ENCODE measurements at places on chromosomes 7 and 10.

DNA sequence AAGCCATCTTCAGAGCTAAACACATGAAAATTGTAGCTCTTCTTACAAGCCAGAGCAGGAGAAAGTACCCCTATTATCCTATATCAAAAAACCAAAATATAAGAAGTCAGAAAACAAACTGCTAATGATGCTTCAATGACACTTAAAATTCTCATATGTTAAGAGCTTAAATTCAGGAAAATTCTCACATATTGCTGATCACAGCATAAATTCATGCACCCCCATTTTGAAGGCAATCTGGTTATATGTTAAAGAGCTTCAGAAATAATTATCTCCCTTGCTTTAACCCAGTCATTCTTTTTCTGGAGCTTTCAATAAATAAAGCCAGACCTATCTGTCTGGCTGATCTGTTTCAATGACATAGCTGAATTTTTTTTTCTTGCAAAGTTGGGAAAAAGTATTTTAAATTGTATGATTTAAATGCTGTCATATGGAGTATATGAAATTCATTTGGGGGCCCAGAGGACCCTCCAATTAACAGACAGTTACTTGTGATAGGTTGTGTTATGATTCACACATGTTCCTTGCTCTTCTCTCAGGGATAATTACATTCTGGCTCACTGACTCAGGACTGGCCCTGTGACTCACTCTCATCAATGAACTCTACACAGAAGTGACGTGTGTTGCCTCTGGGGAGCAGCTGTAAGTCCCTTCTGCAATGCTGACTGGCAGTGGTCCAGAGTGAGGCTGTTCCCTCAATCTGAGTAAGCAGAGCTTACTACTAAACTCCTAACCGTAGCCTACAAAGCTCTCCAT is 85.2 kb downstream of the HGF start:
- peak; percentile 39 for DNase-seq

DNA sequence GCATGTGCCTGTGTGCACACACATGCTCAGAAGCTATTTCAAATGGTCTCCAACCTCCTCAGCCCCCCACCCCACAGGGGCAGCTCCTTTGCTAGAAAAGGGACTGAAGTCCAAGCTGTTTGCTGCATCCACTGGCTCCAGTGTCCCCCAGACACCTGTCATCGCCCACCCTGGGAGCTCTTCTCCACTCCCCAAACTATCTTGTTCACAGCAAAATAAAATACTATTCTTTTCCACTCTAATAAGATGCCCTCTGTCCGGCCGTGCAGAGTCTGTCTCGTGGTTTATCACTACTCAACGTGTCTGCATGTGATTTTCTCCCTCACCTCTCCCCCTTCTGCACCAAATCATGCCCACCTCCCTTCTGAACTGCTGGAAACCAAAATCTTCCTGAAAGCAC is 25.6 kb downstream of the HIPK2 start:
- no peak for DNase-seq

GRCh38 chr7:139108266-139109187 is 993 bp downstream of the ZC3HAV1 start:
- DNase-seq, result no peak

GRCh38 chr7:95531605-95532219 is 46.0 kb downstream of the ASB4 start:
- DNase-seq, result no peak

DNA sequence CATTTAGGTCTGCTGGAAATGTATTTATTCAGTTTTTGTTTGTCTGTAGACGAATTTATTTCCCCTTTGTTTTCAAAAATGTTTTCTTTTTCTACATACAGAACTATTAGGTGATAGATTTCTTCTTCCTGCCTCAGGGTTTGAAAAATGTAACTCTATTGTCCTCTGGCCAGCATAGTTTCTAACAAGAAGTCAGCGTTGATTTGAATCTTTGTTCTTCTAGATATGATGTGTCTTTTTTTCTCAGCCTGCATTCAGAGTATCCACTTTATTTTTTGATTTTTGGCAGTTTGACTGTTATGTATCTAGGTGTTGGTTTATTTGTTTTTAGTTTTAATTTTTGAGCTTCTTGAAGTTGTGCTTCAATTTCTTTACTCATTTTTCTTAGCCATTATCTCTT is 7.5 kb upstream of the OR2F1 start:
- no peak for DNase-seq

DNA sequence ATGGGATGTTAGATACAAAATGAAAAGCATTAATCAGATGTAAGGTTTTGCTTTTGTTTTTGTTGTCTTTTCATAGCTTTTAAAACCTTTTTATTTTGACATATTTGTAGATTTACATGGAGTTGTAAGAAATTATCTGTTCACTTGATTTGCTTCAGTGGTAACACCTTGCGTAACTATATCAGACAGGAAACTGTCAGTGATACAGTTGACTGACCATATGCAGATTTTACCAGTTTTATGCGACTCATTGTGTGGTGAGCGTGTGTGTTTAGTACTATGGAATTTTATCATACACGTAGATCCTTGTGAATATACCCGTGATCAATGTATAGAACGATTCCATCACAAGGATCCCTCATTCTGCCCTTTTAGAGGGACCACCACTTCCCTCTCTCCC is 701.4 kb downstream of the SUGCT start:
- DNase-seq, result no peak

GRCh38 chr10:102396317-102396650 is 779 bp downstream of the NFKB2 start:
- no peak for DNase-seq

DNA sequence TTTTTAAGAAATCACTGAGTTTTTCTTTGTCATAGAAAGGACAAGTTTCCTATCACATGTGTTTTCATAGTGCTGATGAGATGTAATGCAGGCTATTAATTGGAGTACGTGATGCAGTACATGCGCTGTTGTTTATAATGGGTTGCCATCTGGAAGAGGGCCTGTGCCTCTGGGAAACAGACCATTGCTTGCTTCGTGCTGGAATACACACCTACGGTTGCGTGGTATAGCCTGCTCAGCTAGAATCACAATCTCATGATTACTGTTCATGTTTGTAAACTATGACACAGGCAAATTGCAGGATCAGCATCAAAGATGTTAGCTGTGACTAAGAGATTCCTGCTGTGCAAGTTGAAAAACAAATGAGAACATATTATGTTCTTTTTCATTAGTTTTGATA is 107.2 kb upstream of the STEAP1B start:
- no peak for DNase-seq

- DNase-seq, result no peak
Observed at GRCh38 chr7:137671920-137672319, 174.9 kb downstream of the DGKI start.

- no peak for DNase-seq
Observed at GRCh38 chr10:132269266-132270230, 38.2 kb downstream of the STK32C start.

DNA sequence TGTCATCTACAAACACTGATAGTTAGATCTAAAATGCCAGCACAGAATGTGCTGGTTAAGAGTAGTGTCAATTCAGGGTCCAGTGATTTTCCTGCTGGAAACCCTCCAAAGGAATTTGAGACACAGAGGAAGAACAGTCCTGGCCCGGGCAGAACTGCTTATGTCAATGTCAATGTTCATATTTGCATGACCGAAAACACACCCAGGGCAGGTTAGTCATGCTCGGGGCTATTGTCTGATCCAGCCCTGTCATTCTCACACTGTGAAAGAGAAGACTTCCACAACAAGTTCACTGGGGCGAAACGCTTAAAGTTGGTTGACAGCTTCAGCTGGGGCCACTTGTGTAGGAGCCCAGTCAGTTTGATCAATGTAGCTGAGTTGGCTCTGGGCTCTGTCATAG is 139.3 kb downstream of the C1GALT1 start:
- no peak for DNase-seq

GRCh38 chr7:27156508-27156898 is at the start of gene HOXA7:
Gene HOXA7 (minus strand): TSS chr7:27156675. CDS start chr7:27156545, 130 bp downstream.
- DNase-seq, result no peak

DNA sequence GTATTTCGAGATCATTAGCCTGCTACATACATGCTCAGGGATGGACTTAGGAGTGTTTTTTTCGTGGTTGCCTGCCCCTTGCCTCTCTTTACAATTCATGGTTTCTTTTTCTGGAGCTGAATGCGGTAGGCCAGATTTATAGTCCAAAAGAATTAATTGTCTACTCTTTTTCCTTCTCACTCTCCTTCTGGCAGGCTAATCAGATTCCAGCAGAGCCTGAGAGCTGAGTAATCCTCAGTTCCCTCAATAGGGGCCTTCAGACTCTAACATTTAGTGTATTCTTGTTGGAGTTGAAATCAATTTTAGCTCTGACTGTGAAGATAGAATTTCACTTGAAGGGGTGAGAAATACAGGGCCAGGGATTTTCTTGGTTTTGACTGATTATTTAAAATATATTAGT is 16.4 kb downstream of the SORCS3 start:
- no peak for DNase-seq

DNA sequence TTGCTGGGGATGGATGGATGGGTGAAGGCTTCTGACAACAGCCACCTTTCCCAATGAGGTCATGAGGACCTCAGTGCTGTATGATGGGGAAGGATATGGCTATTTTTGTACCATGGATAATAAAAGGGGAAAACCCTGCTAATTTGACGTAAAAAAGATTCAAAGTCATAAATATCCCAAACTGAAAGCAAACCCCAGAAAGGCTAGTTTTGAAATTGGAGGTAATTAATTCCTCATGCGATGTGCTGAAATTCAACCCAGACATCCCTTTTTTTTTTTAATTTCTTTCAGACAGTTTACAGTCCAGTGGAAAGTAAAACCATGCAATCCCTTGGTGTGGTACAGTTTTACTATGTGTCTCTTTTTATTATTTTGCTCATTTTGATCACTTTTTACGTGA is 254.5 kb upstream of the BMPER start:
- DNase-seq, result no peak

DNA sequence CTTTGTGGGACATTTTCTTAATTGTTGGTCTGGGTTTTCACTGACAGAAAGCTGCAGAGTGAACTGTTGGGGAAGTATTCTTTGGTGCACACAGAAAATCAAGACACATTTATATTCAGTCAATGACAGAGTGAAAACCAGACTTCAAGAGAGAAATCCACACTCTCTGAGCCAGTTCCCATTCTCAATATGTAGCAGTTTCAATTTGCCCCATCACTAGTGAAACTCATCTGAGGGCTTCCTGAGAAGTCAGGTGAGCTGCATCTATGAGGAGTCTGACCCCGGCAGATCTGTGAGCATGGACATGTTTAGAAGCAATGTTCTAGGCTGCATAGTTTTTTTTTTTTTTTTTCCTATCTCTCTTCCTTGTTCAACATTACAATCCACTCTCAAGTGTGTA is 163.7 kb upstream of the AHR start:
- DNase-seq, result no peak

GRCh38 chr10:8401531-8401930 is 347.0 kb downstream of the GATA3 start:
- no peak for DNase-seq

GRCh38 chr10:15252396-15252795 is 83.9 kb upstream of the NMT2 start:
- DNase-seq, result no peak

DNA sequence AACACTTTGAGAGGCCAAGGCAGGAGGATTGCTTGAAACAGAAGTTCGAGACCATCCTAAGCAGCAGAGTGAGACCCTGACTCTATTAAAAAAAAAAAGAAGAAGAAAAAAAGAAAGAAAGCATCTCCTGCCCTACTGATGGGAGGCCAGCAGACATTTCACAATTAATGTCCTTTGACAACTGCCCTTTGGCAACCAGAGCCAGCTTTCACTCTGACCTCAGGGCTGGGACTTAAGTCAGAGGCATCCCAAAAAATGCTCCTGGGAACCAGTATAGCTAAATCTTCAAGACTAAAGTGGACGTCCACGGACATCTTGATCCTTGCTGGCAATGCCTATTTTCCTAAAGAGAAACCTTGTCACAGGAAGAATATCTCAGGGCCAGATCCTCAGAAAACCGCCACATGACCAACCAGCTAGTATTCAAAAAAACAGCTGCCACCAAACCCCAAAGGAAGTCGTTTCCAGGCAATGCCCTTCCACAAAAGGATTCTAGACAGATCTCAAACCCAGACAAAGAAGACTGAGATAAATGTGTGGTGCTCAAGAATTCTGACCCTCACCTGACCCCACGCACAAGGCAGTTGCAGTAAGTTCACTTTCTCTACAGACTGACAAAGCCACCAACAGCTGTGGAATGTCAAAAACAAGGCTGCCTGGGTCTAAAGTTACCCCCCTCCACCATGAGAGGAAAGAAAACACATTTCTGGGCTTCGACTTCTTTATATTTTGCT is 18.4 kb downstream of the GFRA1 start:
- DNase-seq, result no peak

DNA sequence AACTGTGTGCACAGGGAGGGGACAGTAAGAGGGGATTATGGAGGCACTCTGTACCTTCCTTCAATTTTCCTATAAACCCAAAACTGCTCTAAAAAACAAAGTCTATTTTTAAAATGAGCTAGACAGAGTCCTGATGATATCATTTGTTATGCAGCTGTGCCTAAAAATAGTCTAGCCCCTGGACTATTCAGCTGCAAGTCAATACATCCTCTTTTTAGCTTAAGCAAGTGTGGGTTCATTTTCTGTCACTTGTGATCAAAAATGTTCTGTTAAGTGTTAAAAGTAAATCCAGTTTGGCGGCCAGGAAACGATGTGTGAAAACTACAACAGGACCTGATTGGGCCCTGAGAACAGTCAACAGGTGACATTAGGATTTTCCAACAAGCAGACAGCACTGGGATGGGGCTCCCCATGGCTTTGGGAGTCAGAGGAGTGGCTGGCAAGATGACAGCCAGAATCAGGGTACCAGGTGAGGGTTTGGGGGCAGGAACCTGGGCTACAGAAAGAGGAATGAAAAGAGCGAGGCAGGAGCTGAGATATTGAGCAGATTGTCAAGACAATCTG is 33.9 kb downstream of the FAM107B start:
- DNase-seq, result no peak

- DNase-seq, result no peak
Observed at GRCh38 chr10:114624951-114625780, 32.9 kb downstream of the ABLIM1 start.

DNA sequence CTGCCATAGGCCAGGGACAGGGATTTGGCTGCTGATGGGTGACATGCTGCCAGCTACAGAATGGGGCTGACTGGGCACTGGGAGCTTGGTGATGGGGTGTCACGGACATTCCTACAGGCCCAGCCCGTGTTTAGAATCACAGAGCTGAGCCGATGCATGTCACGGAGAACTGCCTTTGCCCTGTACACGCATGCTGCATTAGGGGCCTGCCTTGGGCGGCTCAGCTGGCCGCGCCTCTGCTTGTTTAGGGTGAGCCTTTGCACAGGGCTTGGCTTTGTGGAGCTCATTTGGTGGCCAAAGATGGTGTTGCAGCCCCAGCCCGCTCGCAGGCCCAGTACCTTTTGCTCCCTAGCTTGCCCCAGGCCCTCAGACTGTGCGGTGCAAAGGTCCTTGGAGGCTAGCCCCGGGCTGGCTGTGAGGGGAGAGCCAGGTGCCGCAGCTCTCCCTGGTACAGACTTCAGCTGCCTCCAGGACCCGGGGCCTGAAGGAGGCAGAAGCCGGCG is 108.4 kb upstream of the BTBD16 start:
- DNase-seq, result no peak

GRCh38 chr10:17488848-17489247 is 34.5 kb upstream of the ST8SIA6 start:
- no peak for DNase-seq

GRCh38 chr10:43172645-43173044 is 34.4 kb downstream of the CSGALNACT2 start:
- no peak for DNase-seq
